ENCODE measurements at places on chromosomes 7 and 10.

DNA sequence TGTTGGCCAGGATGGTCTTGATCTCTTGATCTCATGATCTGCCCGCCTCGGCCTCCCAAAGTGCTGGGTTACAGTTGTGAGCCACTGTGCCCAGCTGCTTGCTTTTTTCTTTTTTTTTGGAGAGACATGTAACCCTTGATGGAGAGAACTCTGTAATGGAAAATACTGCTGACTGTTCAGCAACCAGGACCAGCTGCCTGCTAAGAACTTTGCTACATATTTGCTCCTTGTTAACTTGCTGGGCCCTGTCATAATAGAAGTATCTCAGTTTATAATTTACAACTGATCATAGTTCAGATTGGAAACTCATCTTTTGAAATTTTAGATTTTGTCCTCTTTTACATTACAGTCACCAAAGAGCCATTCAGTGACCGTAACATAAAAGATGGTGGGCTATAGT, 34.9 kb downstream of the TASOR2 start:
- DNase-seq = no peak

GRCh38 chr10:48658243-48658974, 26.3 kb upstream of the WDFY4 start:
- DNase-seq = no peak

GRCh38 chr7:16350634-16351033, 70.7 kb downstream of the CRPPA start:
- no peak for DNase-seq

- DNase-seq = no peak
These were observed 215.3 kb upstream of the ZNF32 start for GRCh38 chr10:43863859-43864591.

GRCh38 chr7:78691584-78691983, 761.9 kb downstream of the MAGI2 start:
- DNase-seq = no peak

GRCh38 chr10:60031664-60032063, 125.3 kb upstream of the CCDC6 start:
- no peak for DNase-seq

GRCh38 chr10:113381981-113382509, 170.8 kb upstream of the HABP2 start:
- no peak for DNase-seq

DNA sequence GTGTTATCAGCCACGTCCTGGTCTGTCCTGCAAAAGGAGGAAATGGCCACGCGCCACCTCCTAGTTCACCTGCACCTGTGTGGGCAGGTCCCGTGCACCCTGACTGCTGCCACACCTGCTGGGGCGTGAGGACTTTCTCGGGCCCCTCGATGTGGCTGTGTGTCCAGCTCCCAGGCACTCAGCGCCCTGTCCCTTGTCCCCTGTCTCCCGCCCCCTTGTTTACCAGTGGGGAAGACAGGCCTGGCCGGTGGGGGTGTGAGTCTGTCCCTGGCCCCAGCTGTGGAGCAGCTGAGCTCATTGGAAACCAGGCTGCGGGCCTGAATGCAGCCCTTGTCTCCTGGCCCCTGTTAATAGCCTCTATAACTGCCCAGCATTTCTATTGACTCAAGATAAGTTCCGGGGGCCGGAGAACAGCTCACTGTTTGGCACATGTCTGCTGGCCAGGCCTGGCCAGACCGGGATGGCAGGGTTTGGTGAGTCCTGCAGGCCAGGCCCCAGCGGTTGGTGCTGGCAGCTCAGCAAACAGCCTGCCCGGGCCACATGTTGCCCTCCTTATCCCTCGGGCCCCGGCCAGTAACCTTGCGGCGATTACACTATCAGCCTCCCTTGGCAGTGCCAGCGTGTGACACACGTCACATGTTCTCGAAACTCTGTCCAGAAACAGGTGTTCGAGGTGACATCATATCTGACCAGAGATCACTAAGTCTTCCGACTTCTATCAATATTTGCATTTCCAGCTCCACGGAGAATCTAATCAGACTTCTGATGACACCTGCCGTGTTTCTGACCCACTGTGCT, 52.1 kb downstream of the FOXL3 start:
- DNase-seq = no peak

GRCh38 chr7:24824896-24825295, 67.6 kb upstream of the GSDME start:
- DNase-seq = no peak

- peak; percentile 1 for DNase-seq
These were observed 44.1 kb downstream of the BAMBI start for GRCh38 chr10:28721318-28721951.

DNA sequence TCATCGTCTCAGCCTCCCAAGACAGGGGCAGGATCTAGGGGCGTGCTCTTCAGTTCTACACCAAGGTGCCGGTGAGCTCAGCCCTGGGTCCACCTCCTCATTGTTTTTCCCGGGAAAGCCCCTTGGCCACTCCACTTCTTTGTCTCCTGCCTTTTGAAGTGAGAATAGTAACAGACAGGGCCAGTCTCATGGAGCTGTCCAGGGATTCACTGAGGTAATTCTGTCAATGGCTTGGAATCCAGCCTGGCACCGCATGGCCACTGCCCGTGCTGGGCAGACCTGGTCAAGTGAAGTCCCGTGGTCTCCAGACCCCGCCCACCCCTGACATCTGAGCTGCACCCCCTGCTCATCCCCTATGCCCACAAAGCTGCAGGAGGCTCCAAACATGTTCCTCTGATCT, 138.9 kb downstream of the TNS3 start:
- no peak for DNase-seq

DNA sequence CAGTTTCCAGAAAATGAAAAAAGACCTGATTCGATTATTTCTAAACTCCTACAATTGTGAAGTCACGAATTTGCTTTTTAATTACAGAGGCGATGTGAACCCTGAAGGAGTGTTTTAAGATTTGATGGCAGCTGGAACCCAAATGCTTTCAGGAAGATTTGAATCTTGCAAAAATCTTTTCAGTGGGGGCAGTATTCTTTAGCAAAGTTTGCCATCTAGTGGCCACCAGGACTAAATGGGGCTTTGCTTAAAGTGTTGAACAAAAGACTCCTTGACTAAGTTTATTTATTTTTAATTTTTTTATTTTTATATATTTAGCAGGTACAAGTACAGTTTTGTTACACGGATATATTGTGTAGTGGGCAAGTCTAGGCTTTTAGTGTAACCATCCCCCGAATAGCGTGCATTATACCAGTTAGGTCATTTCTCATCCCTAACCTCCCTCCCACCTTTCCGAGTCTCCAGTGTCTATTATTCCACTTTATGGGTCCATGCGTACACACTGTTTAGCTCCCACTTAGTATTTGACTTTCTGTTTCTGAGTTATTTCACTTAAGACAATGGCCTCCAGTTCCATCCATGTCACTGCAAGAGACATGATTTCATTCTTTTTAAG, 98.8 kb downstream of the CACNB2 start:
- no peak for DNase-seq

GRCh38 chr10:71392791-71393781, 3.6 kb upstream of the CDH23 start:
- no peak for DNase-seq

GRCh38 chr7:19024261-19024660, 93.2 kb downstream of the TWIST1 start:
- DNase-seq = no peak

DNA sequence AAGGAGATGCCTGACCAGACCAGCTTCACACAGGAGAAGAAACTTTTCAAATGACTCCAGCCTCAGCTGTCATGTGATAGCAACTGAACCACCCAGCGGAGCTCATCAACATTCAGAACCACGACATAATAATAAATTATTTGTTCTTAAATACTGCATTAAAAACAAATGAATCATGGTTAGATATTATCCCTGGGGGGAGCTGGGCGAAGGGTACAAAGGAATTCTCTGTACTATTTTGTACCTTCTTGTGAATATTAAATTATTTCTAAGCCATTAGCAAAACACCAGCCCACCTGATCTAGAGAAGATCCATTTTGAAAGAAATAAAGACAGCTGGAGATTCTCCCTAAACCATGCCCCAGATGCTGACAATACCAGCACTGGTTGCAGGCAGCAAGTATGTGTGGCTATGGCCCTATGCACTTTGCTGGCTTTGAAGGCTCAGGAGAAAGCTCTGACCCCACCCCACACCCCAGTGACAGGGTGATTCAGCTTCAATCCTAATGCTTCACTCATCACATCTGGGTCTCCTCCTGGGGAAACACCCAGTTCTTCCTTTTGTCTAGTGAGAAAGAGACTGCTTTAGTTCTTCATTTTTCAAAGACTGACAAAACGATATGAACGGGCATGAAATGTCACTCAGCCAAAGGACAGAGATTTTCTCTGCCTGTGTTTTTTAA, 45.5 kb upstream of the NKX2-3 start:
- no peak for DNase-seq

DNA sequence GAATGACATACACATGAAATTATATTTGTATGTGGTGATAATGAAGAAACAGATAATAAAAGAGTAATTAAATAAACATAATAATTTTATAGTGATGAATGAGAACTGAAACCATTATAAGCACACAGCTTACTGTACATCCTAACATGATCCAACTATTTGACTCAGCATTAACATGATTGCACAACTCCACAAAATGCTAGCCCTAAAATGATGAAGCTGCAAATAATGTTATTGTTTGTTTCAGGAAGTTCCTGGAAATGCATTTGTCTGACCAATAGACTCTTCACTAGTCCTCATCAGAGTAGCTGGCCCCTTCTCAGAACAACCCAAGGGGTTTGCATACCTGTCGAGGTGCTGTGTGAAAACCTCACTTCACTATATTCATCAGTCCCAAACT, 115.5 kb downstream of the RTKN2 start:
- no peak for DNase-seq

DNA sequence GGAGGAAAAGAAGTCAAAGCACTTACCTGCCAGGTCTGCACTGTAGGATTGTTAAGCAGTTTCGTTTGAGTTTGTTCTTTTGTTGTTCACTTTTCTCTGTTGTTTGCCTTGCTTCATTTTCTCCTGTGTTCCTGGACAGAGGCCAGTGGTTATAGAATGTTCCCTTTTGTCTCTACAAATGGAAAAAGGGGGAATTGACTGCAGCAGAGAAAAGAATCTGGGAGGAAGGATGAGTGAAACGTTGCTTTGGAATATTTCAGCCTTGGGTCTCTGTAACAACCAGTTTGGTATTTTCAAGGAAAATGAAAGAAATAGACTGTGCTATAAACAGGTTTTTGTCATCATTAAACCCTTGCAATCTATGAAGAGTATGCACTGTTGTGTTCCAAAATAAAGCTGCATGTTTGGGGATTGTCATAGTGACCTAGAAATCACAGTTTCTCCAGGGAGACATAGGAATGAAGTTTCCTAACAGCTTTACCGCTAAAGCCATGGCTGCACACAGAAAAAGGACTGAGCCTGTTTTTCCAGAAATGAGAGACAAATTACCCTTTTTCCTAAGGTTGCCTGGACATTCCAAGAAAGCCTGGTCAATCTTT, 60.8 kb upstream of the HABP2 start:
- no peak for DNase-seq

DNA sequence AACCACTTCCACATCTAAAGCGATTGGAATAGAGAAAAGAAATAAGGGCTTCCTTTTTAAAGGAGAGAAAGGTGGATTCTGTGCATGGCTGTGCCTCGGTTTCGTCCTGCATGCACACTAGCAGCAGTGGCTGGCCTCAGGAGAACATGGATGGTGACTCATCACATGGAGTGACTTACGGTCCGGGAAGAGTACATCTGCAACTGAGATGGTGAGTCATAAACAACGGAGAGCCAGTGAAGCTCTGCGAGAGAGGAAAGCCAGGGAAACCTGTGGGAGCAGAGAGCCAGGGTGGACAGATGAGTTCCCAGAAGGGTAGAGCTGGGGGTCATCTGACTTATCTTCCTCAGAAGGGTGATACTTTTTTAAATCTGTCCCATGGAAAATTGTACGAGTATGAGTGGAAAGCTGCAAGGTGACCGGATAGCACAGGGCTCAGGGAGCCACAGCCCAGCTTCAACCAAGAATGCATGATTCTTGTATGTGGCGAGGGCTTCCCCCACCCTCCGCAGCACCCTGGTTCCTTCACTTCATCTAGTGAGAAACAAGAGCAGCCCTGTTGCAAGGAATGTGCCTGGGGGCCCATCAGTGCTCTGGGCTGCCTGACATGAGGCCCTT, 259.1 kb downstream of the KLF6 start:
- DNase-seq = no peak

DNA sequence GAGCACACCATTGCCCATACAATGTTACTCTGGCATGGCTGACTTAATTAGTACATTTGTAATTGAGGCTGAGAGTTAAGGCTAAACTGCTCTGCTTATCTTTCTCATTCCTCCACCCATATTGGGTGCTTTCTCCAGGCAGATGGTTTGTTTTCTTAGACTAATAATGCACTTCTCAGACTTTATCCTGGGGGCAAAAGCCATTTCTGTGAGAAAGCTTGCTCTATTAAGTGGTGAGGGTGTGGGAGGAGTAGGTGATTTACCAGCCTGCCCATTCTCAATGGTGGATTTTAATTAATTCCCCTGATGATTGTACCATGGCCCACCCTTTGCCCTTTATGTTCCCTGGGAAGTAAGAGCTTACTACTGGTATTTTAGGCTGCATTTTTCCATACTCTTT, 174.8 kb downstream of the FOXP2 start:
- DNase-seq = no peak

DNA sequence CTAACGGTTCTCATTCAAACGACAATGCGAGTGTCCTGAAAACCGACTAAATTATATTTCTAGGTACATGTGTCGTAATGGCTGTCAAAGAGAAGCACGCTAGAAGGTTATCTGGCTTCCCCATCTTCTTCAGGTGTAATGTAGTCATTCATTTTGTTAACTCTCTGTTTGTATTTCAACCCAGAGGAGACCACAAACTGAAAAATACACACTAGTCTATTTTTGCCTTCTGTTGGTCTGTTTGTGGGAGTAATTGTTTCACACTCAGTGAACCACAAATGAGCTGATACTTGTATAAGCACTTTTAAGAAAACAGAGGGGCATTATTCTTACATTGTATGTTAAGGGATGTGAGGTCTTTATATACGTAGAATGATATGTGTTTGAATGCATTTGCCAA, 305.9 kb downstream of the GATA3 start:
- no peak for DNase-seq

GRCh38 chr10:11509036-11509435, 102.4 kb downstream of the USP6NL start:
- no peak for DNase-seq

GRCh38 chr7:28032738-28033380, 147.7 kb downstream of the JAZF1 start:
- DNase-seq = no peak

- DNase-seq = no peak
These were observed 136.9 kb upstream of the ASAH2 start for GRCh38 chr10:50388181-50388580.

- no peak for DNase-seq
These were observed 155.9 kb downstream of the CDK14 start for GRCh38 chr7:90752051-90752450.

DNA sequence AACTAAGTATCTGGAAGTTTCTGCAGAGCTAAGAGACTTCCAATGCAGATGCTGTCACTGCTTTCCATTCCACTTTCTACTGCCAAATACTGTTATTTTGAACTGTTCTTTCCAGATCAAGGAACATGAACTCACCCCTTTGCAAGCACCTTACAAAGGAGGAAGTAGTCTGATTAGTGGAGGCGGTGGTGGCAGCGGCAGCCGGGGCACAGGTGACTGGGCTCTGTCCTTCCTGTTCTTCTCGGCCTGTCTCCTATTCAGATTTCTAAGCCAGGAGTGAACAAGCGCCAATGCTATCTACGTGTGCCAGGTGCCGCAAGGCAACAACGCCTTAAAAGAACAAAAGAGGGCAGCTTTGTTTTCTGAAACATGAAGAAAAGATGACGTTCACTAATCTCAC, 44.9 kb downstream of the BEND7 start:
- no peak for DNase-seq
